ENCODE measurements at places on chromosomes 2 and 18. TPM values are rescaled to one million over a fixed set of nuclear protein-coding genes. Genes with fewer than 3 reads are reported as not detected.

- H3K4me1 ChIP-seq, result peaks cover 37% of the 10 kb centered on the region
- DNase-seq, result no peak
- H3K36me3 ChIP-seq, result peaks cover 2% of the 10 kb centered on the region
- H3K4me3 ChIP-seq, result no peak overlapping the region
These were observed 70.2 kb upstream of the ITM2C start for GRCh38 chr2:230794497-230794896.

DNA sequence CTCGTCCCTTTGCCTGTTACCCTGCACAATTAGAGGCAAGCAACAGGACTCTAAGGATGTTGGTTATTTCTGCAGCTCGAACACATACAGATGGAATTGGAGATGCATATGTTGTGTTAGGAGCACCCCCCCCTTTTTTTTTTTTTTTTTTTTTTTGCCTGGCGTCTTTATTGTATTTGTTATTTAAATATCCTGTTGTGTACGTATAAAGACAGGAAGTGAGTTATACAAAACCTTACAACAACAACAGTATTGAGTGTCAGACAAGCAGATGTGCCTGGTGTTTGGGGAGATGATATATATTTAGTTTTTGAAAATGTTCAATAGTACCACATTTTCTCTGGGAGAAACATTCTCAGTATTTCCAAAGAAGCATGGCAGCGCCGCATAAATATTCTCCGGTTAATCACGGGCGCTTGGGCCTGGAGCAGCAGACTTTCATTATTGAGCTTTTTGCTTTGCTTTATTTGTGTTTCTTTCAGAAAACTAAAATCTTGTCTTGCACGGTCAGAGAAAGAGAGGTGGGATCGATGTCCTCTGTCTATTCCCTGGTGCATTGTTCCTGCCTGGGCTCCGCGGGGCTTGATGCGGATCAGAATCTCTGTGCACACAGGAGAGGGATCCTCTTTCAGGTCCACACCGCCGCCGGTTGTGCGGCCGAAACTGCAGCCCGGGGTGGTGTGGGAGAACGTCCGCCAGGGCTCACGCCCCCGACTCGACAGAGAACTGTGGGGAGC lies 23.2 kb upstream of the ZNF516 start:
- H3K36me3 ChIP-seq, result no peaks in the 10 kb centered on the region
- DNase-seq, result peak; percentile 30
- H3K27ac ChIP-seq, result no peak overlapping the region
- peak overlapping the region; percentile 13 for H3K4me3 ChIP-seq
- H3K4me1 ChIP-seq, result peaks cover 3% of the 10 kb centered on the region
- peaks cover 18% of the 10 kb centered on the region for H3K27me3 ChIP-seq

GRCh38 chr2:236641051-236641726 lies 71.6 kb downstream of the ACKR3 start:
- H3K36me3 ChIP-seq, result no peaks in the 10 kb centered on the region
- no peak for DNase-seq
- no peak overlapping the region for H3K27ac ChIP-seq
- H3K27me3 ChIP-seq, result no peaks in the 10 kb centered on the region
- H3K4me1 ChIP-seq, result peaks cover 6% of the 10 kb centered on the region

DNA sequence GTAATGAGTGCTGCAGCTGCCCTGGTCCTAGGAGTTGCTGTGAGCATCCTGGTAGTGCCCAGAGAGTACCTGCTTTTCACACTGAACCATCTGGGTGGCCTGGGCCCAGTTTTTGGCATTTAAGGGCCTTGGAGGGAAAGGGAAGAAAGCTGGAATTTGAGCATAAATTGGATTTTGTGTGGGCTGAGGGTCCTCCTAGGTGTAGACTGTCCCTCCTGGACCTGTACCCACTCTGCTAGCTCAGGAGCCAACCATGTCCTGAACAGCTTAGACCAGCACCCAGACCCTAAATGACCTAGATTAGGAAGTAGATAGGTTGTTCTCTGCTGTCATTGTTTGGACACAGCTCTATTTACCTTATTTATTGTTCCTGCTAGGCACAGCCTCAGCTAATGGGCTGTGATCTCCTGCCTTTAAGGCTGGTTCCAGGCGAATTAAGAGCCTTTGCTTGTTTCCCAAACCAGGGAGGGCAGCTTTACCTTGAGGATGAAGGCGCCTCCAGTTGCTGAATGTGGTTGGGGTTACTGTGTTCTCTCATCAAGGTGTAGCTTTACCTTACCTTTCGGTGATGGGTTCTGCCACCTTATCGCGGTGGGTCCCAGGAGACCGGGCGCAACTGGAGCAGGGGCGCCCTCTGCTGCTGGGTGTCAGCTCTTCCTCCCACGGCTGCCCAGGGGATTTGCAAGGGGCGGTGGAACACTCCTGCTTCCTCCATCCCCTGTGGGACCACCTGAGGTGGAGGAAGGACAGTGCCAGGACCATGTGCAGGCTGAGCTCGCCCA lies 34.4 kb downstream of the ITGA6 start:
- no peaks in the 10 kb centered on the region for H3K36me3 ChIP-seq
- no peak overlapping the region for H3K27ac ChIP-seq
- H3K4me3 ChIP-seq, result no peak overlapping the region
- peaks cover 27% of the 10 kb centered on the region for H3K4me1 ChIP-seq
- peak; percentile 62 for DNase-seq
- no peaks in the 10 kb centered on the region for H3K27me3 ChIP-seq

- H3K27ac ChIP-seq, result peak overlapping the region; percentile 73
- H3K4me1 ChIP-seq, result peaks cover 27% of the 10 kb centered on the region
- no peak overlapping the region for H3K4me3 ChIP-seq
- DNase-seq, result peak; percentile 96
These were observed 189.6 kb upstream of the SP5 start for GRCh38 chr2:170525566-170525900.

GRCh38 chr2:18560031-18560796 lies at the start of gene RDH14:
TSS of gene RDH14 (minus strand) at chr2:18560653. CDS start at chr2:18560572, 81 bp downstream.
- peak; percentile 89 for DNase-seq
- peak within 1 kb of the TSS; percentile 46 for H3K4me3 ChIP-seq
- H3K27ac ChIP-seq, result peak within 1 kb of the TSS; percentile 58
- H3K27me3 ChIP-seq, result no peaks in the 10 kb centered on the region

- H3K4me1 ChIP-seq, result peaks cover 60% of the 10 kb centered on the region
- H3K27me3 ChIP-seq, result no peaks in the 10 kb centered on the region
- H3K27ac ChIP-seq, result peak overlapping the region; percentile 70
These were observed 113.0 kb downstream of the CRIM1 start for GRCh38 chr2:36468463-36469105.

- H3K36me3 ChIP-seq, result no peaks in the 10 kb centered on the region
- H3K4me1 ChIP-seq, result no peaks in the 10 kb centered on the region
- no peak overlapping the region for H3K27ac ChIP-seq
- no peaks in the 10 kb centered on the region for H3K27me3 ChIP-seq
These were observed 354.6 kb downstream of the FSIP2 start for GRCh38 chr2:186093174-186093573.

SH3RF3 gene
- polyA plus RNA-seq, result 3.9 TPM

EMILIN2 gene
- polyA plus RNA-seq, result 9.4 TPM

PARD6G gene
- 1.5 TPM for polyA plus RNA-seq
